Activated effector memory CD4-positive, alpha-beta T cell treated with Interleukin-2 at 50 U/mL for 16 hours (primary cell): ENCODE measurements at places on chromosomes 4 and X.

GRCh38 chr4:47373709-47374108 is 89.8 kb downstream of the COMMD8 start:
- no peak for DNase-seq

- DNase-seq, result no peak
These were observed 121.6 kb downstream of the GUCY2F start for GRCh38 chrX:109360301-109360700.

GRCh38 chrX:22037225-22037624 is 5.1 kb downstream of the PHEX start:
- no peak for DNase-seq

DNA sequence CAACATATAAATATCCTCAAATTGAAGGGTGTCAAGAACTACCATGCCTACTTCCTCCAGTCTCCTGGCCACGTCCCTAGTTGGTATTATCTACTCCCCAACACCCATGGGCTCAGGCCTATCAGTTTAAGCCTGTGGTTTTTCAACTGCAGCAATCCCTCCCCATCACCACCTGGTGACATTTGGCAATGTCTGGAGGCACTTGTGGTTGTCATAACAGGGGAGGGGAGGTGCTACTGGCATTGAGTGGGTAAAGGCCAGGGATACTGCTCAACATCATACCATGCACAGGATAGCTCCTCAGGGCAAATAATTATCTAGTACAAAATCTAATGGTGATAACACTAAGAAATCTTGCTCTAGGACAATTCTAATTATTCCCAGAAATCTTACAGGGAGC is 95.3 kb downstream of the COMMD8 start:
- DNase-seq, result no peak

DNA sequence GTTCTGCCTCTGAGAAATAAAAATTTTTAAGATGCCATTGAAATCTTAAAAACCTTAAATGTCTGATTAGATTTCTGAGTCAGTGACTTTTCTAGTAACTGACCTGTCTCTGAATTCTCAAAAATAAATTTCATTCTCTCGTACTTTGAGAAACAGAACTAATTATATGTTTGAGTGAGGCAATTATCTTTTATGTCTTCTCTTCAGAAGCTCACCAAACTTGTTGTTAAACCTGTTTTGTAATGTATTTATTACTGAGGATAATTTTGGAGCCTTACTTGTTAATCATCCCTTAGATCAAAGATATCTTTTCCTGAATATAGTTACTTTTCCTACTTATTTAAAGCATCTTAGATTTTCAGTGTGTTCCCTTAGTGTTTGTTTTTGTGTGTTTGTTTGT is 64.5 kb upstream of the MMAA start:
- no peak for DNase-seq

DNA sequence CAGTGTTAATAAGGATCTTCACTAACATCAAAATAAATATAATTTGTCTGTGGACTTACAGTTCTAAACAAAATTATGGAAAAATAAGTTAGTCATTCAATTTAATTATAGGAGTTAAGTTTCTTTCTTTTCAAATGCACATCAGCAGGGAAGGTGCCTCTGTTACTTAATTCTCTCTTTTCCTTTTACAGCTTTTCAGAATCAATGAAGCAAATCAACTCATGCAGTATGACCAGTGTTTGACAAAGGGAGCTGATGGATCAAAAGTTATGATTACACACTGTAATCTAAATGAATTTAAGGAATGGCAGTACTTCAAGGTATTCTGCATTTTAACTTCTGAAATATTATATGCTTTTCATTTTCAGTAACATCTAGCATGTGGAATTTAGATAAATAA is 15.9 kb downstream of the HMGB2 start:
- no peak for DNase-seq

DNA sequence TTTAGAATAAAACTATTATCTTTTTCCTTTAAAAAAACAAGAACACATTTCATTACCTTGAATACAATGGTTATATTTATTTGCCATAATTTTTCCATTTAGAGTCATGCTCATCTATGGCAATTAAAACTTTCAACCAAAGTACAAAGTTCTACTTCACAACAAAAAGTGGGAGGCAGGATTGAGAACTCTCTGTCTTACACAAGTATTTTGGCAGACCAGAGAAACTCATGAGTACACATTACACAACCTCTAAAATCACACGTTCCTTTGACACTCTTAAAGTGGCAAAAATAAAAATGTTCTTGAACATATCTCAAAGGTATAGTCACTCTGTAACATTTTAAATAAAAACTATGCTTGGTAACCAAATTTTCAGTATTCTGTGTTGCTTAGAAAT is 213.4 kb downstream of the IL15 start:
- no peak for DNase-seq

DNA sequence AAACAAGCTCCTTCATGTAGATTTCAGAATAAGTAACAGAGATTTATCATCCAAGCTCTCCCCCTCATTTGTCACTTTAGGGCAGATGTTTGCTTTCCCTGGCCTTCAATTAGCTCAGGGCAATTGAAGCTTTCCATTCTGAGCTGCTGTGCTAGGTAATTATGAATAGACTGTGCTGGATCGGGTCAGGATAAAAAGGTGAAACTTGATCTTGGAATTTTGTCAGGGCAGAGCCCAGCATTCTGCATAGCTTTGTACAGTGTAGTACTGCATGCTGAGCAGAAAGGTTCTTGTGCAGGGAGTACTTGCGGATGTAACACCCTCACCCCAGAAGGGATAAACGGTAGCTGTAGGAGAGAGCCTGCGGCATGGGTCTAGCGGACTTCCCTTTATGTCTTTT is 64.0 kb upstream of the CLDN34 start:
- no peak for DNase-seq

DNA sequence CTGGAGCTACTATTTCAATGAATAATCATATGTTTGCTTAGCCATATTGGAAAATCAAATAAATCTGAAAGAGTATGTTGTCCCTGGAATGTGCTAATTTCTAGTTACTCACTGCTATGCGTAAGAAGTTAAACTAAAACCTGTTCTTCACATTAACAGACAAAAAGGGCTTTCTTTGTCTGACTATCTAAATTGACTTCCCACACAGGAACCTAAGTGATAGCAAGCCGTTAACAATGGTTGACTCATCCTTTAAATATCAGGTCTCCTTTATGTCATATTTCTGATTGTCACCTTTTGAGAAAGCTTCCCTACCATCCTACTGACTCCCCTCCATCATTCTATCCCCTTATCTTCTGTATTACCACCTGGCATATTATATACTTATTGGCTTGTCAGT is 81.4 kb downstream of the AMELX start:
- no peak for DNase-seq

- no peak for DNase-seq
These were observed 45.0 kb upstream of the LEF1 start for GRCh38 chr4:108213723-108214122.

DNA sequence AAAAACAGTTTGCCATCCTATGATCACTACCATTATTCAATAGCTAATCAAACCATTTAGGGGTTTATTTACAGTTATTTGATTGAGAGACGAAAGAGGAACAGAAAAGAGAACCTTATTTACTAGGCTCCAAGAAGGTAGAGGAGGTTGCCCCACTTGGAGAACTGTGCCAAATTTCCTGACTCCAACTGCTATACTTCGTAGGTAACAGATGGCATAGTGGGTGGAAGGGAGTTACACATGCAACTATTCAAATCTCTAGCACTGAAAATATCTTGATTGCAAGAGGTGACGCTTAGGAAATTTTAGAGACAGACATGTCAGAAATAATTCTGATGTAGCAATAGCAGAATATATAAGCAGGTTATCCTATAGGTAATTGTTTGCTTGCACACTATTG is 38.0 kb upstream of the TMPRSS11F start:
- DNase-seq, result no peak

- DNase-seq, result no peak
These were observed 185.5 kb downstream of the TEX13C start for GRCh38 chrX:125505207-125505606.

DNA sequence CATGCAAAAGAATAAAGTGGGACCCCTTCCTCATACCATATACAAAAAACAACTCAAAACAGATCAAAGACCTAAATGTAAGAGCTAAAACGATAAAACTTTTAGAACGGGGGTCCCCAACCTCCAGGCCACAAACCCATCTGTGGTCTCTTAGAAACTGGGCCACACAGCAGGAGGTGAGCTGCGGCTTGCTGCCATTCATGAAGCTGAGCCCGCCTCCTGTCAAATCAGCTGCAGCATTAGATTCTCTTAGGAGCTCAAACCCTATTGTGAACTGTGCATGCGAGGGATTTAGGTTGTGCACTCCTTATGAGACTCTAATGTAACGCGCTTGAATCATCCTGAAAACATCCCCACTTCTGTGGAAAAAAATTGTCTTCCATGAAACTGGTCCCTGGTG is 7.0 kb upstream of the GATA1 start:
- no peak for DNase-seq

DNA sequence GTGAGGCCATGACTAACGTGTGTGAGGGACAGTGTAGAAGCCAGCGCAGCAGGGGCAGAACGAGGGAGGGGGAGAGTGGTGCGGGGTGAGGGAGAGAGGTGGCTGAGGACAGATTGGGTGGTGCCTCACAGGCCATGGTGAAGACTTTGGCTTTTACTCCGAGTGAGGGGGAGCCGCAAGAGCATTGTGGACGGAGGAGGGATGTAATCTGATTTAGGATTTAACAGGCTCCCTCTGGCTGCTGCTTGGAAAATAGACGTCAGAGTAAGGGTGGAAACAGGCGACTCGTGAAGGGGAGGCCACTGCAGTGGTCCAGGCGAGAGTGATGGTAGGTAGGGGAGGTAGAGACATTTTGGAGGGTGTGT is 13.0 kb downstream of the PPP1R3F start:
- DNase-seq, result no peak

DNA sequence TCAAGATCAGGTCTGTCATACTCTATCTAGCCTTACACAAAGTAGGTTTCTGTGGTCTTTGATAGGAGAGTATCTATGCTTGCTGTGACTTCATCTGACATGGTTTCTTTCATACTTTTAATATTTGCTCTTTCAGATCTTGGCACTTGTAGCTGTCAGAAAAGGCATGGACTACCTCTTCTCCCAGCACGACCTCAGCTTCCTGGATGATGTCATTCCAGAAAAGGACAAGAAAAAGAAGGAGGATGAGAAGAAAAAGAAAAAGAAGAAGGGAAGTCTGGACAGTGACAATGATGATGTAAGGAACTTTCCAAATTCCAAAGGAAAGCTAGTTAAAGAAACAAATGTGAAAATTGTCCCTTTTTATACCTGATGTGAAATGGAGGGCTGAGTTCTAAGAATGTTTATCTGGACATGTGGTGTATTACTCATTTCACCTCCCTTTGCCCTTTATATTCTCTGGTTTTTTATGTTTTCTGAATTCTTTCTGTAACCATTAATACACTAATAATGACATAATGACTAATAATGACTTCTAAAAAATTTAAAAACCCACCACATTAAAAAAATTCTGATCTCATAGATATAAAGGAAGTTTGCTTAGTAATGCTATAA is 221.2 kb downstream of the SLC4A4 start:
- no peak for DNase-seq

DNA sequence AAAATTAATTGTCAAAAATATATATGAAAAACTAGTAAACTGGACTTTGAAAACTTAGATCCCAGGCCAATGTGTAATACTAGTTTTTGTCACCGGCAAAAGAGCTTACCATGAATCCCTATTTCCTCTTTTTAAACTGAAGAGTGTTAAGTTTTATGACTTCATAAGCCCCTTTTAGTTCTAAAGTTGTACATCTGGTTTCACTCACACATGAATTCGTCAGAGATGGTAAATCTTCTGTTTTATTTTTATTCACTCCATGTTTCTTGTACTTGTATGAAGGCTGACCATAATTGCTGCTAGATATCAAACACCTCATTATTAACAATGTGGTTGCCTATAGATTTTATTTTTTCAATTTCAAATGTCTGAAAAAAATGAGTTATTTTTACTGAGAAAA is 827.9 kb downstream of the PCDH7 start:
- no peak for DNase-seq

GRCh38 chr4:87049508-87049907 is 114.7 kb downstream of the AFF1 start:
- DNase-seq, result no peak

- DNase-seq, result no peak
These were observed 27.9 kb upstream of the BBS7 start for GRCh38 chr4:121898150-121898549.

- no peak for DNase-seq
These were observed 558.4 kb upstream of the IGFBP7 start for GRCh38 chr4:57668621-57669020.

DNA sequence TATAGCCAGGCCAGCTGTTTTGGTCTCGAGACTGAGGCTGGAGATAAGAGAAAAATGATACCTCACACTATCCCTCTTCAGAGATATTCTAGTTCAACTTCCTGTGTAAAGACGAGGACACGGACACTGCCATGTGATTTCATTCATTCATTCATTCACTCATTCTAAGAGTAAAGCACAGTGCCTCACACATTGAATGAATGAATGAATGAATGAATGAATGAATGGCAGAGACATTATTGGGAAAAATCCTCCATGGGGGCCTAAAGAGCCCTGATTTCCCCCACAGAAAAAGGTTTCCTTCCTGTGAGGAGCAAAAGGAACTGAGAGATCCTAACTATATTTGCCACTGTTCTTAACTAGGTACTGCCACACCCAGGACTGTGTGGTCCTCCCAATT is 183.4 kb upstream of the MAP3K15 start:
- no peak for DNase-seq

- DNase-seq, result no peak
These were observed 486.3 kb upstream of the PABPC4L start for GRCh38 chr4:134687646-134688628.

DNA sequence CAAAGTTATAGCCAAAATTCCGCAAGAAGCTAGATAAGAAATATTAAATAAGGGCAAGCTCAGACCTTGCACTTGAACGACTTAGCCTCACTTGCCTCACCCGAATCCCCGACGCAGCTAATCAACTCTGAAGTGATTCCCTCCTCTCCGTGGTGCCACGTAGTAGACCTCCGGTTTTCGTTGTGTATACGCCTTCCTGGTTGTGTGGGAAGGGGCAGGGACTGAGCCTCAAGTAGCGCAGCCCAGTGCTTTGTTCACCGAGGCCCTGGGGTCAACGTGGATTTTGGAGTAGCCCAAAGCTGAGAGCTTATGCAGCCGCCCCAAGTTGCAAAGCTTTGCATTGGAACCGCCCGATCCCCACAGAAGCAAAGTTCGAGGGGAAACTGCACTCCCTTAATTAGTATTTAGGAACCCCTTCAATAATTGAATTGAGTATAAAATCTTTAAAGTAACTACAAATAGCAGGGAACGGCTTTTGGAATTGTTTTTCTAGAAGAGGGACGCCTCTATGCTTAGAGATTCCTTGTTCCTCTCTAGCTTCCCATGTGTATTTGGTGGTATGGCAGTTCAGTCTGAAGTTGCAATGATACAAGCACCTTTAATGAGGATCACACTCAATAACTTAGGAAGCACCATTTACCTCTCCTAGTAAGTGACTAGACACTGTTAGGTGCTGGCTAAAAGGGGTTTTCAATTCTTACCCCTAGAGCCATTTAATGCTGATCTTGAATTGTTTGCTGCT is 55.7 kb downstream of the LINC00632 start:
- DNase-seq, result no peak

- DNase-seq, result no peak
These were observed 73.0 kb downstream of the AFF1 start for GRCh38 chr4:87007528-87008446.

GRCh38 chr4:58825278-58825677 is 1715.1 kb upstream of the IGFBP7 start:
- no peak for DNase-seq

GRCh38 chrX:109679820-109680219 is 53.2 kb downstream of the ACSL4 start:
- no peak for DNase-seq
